ENCODE measurements at places on chromosomes 1 and 21.

- no peak for DNase-seq
These were observed 333.8 kb downstream of the KIF26B start for GRCh38 chr1:245488346-245489129.

DNA sequence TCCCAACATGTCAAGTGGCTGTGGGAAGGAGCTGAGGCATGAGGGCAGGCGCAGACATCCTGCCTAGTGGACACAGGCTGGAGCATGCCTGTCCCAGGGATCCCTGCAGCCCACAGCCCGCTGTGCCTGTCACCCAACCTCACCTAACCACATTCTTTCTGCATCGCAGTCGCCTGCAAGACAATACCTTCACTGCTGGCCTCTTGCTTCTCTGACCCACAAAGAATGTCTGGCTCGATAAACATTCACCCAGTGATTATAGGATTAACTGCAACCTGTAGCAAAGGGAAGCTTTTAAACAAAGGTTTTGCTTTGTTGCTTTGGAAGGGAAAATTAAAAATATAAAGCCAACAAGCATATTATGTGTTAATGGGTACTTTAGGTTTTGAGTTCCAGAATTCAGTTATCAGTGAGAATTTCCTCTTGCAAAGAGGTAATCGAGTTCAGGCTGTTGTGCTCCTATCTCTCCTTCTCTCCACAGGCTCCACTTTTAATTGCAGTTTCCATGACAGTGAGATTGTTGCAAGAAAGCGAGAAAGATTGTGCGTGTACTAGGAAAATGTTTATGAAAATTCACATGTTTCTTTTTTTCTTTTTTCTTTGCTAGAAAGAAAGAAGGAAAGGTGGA, 40.0 kb upstream of the ZNF648 start:
- no peak for DNase-seq

DNA sequence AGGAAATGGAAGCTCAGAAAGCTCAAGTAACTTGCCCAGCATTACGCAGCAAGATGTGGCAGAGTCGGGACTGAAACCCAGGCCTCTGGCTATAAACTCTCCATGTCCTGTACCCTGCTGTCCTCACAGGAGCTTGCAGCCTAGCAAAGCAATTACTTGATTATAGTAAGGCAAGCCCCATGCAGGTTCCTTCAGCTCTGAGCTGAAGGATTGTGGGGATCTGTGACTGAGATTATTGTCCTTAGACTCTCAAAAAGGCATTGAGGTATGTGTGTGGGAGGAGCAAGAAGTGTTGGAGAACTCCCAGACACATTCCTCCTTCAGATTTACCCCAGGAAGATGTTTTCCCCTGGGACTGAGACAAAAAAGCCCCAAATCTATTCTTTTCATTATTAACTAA, 124.0 kb upstream of the SPATA6 start:
- no peak for DNase-seq

DNA sequence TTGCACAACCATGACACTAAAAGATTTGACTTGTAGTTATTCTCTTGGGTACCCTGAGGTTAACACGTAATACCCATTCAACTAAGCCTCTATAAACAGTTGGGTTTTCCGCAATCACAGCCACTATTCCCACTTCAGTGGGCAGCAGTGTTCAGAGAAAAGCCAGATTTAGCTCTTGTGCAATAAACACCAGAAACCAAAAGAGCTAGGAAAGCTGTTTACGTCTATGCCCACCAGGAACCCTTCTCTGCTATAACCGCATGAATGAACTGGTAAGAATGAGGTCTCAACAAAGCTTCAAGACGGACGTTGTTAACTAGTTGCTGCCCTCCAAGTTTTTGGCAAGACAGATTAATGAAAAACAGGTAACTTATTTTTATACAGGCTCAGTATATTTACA, 101.3 kb downstream of the SLC45A1 start:
- DNase-seq = no peak

DNA sequence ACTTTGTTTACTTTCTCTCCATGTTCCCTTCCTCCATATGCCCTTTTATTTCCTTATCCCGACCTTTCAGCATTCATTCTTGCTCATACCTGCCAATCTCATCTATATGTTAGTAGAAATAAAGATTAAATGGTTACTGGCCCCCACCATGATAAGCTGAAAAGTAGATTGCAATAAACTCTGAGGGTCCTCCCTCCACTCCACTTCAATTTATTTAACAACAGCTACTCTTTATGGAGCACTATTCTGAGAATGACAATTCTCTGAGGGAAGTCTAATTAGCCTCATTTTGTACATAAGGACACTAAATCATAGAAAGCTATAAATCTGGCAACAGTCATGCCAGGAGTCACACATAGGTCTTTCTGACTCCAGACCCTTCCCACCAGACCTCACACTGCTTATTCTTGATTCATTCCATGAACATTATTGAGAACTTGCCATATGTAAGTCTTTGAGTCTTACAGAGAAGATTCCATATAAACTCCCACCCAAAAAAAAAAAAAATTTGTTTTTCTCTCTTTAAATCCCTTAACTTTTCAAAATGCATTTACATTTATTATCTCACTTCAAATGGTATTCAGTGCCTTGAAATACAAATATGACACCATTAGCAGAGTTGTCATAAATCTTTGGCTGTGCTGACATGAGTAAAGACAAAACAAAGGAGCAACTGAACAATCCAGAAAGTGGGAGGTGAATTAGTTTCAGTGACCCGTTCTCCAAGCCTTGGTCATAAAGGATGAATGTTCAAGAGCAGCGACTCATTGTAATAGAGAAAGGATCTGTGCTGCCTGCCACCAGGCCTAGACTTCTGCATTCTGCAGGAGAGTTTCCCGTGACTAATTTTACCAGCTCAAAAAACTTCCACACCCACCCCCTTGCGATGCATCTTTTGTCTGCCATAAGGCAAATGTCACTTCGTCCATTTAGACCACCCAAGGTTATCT, 28.5 kb downstream of the PALMD start:
- no peak for DNase-seq

DNA sequence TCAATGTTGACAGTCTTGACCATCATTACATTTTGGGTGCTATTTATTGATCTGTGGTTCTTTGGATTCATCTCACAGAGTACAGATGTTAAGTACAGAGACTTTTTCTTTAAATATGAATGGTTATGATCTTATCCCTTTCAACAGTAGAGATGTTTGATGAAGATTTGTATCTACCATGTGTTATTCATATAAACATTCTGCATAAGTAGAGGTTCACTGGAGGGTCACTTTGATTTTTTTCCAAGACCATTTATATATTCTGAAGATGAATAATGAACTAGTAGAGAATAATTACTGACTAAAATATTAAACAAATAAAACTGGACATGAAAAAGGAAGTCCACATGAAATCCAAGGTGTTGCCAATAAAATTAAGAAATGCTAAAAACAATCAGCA, 28.6 kb upstream of the HUNK start:
- no peak for DNase-seq

DNA sequence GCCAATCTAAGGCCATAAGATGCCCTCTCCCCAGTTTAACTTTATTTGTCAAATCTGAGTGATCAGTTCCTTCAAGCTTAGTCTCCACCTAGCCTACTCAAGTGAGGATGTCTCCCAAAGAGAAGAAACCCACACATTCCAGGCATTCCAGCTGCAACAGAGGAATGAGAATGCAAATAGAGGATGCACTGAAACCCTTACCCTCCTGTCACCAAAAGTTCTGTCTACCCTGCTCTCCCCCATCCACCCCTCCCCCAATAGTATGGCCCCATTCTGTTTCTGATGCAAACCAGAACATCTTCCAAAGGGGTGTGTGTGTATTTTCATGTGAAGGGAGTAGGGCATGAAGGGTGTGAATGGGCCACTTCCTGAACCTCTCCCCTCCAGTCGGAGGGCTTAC, 3.0 kb downstream of the DUSP23 start:
- no peak for DNase-seq

GRCh38 chr1:14440166-14440565, 158.3 kb upstream of the KAZN start:
- no peak for DNase-seq

DNA sequence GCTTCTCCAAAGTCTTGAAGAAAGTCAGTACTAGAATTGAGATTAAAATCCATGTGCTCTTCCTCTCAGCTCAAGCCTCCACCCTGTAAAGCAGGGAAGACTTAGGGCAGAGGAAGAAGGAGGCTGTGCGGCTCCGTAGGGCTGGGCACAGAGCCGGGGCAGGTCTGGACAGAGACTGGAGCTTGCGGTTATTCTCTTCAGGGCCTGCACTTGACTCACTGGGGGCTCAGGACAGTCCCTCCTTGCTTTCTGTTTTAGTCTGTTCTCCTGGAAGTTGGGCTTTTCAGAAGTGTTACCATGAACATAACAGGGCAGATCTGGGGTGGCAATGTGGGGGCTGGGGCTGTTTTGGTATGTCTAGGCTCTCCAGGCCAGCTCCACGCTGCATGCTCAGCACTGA, 21.6 kb upstream of the TRABD2B start:
- no peak for DNase-seq

- DNase-seq = no peak
These were observed 356.3 kb upstream of the B3GALT2 start for GRCh38 chr1:193542690-193543089.

DNA sequence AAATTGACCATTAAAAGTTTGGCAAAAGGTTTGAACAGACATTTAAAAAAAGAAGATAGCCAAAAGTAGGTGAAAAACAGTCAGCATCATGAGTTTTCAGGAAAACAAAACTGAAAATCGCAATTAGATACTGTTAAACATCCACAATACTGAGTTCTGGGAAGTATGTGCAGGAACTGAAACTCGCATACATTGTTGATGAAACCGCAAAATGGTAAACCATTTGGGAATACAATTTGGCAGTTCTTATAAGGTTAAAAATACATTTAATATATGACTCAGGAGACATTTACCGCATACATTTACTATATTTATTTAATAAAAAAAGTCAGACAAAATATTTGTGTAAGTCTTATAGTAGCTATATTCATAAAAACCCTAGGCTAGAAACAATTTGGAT, 393.2 kb downstream of the COL11A1 start:
- DNase-seq = no peak

DNA sequence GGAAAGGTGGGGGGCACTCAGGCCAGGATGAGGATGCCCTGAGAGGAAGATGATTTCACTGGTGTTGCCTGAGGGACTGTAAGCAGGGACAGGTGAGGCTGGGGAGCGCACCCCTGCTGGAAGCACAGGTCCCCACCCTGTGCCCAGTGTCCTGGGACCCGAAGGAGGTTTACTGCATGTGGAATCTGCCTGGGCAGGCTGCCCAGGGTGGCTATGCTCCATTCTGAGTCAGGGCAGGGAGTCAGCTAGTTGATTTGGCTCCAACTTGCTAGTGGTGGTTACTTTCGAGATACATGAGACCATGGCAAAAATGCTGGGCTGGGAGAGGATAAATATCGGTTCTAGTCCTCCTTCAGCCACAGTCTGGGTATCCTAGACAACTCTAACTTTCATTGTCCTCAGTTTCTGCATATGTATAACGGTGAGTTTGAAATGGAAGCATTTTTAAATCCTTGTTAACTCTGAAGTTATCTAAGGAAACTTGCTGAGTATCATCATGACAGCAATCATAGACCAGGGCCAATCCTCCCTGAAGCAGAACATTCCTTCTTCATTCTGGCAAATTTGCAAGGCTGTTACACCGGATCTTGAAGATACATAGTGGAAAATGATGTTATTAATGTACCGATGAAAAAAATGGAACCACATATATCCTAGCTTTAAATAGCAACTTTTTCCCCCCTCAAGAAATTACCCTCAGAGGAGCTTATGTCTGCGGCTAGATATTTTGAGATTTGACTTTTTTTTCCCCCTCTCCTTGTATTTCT, 7.7 kb downstream of the TLR5 start:
- DNase-seq = no peak

DNA sequence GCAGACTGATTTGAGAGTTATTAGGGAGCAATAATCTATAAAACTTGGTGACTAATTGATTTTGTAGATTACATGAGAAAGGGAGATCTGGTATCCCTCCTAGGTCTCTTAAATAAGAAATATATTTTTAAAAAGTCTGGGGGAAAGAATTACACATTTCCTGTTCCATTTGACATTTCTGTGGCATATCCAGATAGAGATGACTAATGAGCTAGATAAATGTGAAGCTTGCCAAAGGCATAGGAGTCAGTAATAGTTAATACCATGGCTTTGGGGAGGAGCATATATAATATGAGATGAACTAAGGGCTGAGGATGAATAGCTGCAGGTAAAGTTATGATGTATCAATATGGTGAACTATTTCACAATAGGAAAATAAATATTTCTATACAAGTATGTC, 663.7 kb downstream of the PTPRC start:
- DNase-seq = no peak

GRCh38 chr1:227921461-227922185, 26.1 kb downstream of the WNT9A start:
- no peak for DNase-seq

GRCh38 chr1:182742780-182743179, 46.8 kb upstream of the NPL start:
- DNase-seq = no peak

DNA sequence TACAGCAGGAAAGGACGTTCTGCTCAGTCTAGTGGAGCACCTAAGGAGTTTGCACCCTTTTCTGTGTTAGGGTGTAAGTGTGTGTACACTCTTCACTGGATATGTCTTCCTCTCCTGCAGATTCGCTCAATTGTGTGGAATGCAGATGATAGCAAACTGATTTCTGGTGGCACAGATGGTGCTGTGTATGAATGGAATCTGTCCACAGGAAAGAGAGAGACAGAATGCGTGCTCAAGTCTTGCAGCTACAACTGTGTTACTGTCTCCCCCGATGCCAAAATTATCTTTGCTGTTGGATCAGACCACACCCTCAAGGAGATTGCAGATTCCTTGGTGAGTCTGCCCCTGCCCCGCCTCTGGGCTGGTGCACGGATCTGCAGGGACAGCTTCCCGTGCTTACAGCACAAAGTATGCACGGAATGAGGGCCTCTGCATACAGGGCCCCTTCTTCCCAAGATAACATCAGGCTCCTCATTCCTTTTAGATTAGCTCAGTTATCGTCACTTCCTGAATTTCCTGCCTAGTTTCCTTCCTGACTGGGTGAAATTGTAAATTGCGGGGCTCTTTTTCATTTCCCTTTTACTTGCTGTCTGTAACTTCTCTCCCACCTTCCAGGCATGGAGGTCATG, 34.6 kb downstream of the CFAP57 start:
- DNase-seq = no peak

DNA sequence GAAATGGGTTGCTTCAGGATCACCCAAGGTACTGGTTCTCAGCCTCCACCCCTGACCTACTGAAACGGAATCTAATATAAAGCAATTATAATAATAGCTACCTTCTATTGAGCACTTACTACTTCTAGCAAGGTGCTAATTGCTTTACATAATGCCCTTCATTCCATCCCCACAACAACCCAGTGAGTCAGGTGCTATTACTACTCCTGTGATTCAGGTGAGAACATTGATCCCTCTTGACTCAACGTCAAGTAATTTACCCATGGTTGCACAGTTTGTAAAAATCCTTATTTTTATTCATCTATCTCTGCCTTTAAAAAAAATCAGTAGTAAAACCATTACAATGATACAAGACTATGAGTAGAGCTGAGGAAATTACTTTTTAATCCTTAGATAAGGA, 85.2 kb downstream of the UCHL5 start:
- no peak for DNase-seq

- DNase-seq = no peak
These were observed 17.8 kb upstream of the TDRD10 start for GRCh38 chr1:154483941-154484803.

- no peak for DNase-seq
These were observed 5.0 kb upstream of the HPCA start for GRCh38 chr1:32881291-32881690.

All from NAMALWA (cell line).